ENCODE measurements at places on chromosomes 4 and X.

DNA sequence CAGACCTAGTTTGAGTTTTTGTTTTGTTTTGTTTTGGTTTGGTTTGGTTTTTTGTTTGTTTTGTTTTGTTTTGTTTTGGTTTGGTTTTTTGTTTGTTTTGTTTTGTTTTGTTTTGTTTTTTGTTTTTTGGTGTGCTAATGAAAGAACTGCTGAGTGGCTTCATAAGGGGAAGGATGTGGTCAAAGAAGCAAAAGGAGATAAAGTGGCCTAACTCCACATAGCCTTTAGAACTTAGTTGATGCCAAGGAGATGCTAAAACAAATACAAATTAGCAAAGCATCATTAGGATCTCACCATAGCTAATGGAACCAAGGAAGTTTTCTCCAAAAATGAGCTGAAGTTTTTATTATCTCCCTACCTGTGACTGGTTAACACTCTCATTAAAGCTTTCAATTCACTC, 44.6 kb upstream of the TMEM164 start:
- DNase-seq: no peak

- no peak for DNase-seq
These were observed 5.7 kb upstream of the RHOH start for GRCh38 chr4:40190880-40191815.

GRCh38 chr4:103626296-103626695, 93.5 kb downstream of the TACR3 start:
- DNase-seq: no peak

- no peak for DNase-seq
These were observed 605.9 kb upstream of the DIPK2B start for GRCh38 chrX:45806410-45807121.

DNA sequence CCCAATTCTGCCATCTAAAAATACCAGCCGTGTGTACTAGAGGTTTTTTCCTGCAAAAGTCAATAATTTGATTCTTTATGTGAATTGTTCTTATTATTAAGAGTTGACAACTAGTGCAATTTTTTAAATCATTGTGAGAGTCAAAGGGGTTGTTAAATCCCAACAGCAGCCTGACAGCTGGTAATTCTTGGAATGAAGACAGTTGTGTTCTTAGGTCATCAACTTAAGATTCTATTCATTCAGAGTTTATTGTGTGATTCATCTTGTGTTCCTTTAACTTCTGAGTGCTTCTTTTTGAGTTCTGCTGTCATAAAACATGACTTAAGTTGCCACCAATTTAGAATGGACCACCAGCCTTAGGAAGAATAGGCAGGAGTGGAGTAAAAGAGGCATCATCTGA, 329.0 kb downstream of the NAF1 start:
- DNase-seq: no peak

GRCh38 chr4:14877246-14878225, 124.7 kb upstream of the CPEB2 start:
- no peak for DNase-seq

DNA sequence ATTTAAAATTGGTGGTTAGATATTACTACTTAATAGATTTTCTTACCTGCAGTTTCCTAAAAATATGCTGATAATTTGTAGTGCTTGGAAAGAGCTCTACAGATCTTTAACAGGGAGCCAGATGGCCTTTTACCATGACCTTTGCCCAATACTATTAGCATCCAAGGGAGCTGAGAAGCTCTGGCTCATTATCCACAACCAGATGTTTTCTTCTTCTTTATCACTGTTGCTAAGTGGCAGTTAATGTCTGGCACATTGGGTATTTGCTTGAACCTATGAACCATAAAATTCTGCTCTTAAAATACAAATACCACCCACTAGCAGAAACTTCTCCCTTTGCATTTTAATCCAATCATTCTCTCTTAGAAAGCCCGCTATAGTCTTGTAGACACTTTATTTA, 1480.3 kb downstream of the C4orf33 start:
- no peak for DNase-seq

DNA sequence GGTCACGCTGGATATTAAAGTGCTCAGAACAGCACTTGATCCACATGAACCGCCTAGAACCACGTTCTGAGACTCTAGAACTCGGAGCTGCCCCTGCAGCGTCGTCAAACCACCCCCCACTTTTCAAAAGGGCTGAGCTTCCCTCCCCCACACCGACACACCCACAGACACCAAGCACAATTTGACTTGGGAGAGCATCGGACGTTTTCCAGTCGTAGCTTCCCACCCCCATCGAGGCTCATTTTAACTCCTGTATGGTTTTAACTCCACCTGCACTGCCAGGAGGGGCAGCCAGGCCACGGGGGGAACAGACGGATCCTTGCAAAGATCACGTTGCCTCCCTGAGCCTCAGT, 26.3 kb downstream of the PPP2R2C start:
- no peak for DNase-seq

DNA sequence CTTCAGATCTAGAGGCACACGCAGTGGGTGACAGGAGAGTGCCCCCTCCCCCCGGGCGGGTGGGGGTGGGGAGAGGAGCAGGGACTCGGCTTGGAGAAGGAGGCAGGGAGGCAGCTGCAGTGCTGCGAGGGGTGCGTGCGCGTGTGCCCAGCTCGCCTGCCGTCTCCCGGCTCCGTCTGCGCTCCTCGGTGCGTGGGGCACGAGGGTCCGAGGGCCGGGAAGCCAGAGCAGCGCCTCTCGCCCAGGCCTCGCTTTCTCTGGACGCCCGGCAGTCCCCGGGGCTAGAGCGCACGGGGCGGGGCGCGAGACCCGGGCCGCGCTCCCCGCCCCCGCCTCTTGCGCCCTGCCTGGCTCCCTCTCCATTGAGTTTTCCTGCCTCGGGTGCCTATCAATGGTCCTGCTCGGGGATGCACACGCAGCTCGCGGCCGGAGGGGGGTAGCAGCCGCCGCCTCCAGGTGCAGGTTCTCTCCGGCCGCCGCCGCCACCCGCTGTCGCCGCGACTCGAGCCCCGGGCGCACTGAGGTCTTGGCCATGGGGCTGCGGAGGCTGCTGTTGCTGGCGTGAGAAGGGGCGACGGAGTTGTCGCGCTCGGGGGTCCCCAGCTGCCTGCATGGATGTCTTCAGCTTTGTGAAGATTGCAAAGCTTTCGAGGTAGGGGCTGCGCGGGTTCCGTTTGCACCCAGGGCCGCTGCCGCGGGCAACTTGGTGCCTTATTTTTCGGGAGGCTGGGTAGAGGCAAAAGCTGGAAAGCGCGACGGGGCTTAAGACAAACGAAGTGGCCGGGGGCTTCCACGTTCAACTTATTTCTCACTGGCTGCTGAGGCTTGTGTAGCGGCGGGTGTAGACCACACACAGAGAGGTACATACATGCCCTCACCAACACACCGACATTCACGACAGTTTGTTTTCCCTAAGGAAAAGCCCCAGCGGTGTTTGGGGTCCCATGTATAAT, at the start of gene FRMPD4:
Gene FRMPD4, plus strand, starts transcription at position 113 of the 953 bp plus-strand sequence. Its CDS starts 499 bp downstream, at position 612.
- DNase-seq: peak; percentile 1

DNA sequence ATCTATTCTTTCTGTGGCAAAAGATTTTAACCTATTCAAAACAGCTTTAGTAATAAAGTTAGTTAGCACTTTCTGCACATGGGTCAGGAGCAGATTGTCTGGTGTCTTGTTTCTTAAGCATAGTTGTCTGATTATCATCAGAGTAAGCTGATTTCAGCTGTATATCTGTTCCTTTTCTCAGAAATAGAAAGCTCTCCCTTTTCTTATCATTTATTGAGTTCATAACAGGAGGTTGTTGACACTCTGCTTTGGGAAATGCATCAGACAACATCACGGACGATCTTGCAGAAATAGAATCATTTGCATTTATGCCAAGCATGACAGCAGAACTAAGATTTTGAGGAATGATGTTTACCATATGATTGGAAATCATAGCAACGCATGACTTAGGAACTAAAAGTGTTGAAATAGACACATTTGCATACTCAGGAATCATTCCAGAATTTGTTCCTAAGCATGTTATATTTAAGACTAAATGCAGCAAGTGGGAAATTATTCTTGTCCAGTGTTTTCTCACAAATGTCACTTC, 66.7 kb downstream of the RBMX2 start:
- no peak for DNase-seq

- no peak for DNase-seq
These were observed 4.8 kb downstream of the SOWAHD start for GRCh38 chrX:119763181-119763580.

DNA sequence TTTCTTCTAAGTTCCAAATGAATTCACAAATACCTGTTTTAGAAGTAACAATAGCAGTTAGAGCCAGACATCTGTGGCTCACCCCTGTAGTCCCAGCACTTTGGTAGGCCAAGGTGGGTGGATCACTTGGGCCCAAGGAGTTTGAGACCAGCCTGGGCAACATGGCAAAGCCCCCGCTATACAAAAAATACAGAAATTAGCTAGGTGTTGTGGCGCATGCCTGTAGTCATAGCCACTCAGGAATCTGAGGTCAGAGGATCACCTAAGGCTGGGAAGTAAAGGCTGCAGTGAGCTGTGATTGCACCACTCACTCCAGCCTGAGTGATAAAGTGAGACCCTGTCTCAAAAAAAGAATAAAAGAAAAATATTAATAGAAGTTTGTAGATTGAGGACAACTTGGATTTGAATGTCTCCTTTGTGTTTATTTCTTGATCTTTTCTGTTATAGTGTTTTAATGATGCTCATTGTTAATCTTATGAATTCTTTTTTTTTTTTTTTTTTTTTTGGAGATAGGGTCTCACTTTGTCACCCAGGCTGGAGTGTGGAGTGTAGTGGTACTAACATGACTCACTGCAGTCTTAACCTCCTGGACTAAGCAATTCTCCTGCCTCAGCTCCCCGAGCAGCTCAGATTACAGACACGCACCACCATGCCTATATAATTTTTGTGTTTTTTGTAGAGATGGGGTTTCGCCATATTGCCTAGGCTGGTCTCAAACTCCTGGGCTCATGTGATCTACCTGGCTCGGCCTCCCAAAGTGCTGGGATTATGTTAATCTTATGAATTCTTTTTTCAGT, 30.7 kb upstream of the RAPGEF2 start:
- no peak for DNase-seq

DNA sequence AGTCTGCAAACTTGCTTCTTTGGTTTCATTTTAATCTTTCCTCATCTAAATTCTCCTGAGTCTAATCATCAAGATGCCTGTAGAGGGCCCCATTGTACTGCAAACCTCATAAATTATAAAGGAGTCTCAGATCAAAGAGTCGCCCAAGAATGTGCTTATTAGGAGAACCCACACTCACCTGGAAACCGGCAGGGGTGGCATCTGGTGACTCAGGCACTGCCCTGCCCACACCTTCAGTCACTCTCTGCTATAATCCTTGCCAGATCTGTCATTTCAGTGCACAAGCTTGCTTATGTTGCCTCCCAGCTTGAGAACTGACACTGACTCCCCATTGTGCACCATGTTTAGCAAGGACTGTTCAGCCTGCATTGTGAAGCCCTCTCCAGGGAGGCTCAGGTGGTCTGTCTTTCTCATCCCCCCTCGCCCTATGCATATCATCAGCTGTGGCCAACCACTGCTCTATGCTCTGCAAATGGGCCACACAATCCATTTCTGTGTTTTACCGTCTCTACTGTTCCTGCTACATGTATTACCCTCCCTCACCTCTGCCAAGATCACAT, 12.4 kb downstream of the EPGN start:
- peak; percentile 85 for DNase-seq

- DNase-seq: no peak
These were observed 48.3 kb downstream of the MTHFD2L start for GRCh38 chr4:74206088-74206825.

DNA sequence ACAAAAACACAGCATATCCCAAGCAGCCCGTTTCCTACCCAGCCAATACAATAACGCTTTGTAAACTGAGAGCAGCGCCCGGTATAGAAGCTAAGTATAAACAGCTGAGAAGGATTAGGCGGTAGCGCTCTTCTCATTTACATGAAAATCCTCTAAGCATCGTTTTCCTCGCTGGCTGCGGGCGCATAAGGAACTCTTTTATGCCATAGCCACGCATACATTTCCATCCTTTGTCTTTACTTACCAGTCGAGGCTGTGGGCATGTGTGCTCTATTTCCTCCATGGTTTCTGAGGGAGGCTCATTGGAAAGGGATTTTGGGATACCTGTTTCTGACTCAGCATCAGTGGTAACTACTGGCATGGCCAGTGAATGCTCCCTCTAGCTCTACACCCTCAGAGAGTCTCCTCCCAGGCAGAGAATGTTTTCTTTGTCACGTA, 383 bp downstream of the PCYT1B start:
- DNase-seq: peak; percentile 0

DNA sequence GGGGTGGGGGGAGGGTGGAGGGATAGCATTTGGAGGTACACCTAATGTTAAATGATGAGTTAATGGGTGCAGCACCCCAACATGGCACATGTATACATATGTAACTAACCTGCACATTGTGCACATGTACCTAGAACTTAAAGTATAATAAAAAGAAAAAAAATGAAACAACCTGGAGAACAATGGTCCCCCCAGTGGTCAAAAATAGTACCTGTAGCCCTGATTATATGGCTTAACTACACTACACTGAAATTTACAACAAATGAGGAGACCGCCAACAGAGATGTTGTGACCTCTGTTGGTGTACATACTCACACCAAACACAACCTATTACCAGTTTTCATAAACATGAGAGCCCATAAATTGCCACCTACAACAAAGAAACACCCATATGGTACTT, 7.3 kb upstream of the MAGEE1 start:
- DNase-seq: no peak

DNA sequence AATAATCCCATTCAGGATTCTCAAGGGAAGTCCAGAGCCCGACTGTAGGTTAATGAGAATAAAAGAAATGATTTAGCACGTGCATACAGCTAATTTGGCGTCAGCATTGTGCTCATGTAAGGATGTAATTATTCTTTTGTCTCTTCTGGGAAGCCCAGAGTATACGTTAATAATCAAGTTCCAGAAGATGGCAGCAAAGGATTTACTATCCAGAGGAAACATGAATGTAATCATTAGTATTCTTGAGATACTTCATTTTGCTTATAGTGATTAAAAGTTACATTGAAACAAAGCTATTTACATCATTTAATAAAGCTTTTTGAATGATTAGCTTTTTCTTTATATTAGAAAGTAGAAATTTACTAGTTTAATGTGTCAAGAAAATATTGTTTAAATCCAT, 27.1 kb upstream of the MAP9 start:
- DNase-seq: peak; percentile 45

DNA sequence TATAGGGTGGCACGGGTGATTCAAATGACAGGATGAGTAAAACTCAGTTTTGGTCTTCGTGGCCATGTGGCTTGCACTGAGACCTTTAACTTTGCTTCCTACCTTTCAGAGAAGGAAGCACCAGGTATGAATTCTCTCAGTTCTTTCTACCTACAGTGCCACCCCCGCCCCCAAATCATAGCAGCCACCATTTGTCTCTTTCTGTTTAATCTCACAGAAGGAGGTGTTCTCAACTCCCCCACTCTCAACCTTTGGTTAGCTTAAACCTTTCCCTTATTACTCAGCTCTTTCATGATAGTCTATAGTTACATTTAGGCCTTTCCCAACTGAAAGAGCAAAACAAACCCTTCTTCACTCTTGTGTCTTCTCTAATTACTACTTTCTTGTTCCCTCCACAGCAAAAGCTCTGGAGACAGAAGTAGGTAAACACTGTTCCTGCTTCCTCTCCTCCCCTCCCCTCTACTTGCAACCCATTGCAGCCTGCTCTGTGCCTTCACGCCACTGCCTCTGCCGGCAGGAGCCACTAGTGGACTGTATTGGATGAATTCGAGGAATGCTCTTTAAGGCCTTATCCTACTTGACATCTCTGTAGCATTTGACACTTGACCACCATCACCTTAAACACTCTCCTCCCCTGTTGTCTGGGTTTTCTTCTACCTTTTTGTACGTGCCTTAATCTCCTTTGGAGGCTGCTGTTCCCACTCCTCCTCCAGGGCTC, 123.7 kb downstream of the AFF1 start:
- DNase-seq: no peak
